ENCODE measurements at places on chromosomes 7 and 10.

DNA sequence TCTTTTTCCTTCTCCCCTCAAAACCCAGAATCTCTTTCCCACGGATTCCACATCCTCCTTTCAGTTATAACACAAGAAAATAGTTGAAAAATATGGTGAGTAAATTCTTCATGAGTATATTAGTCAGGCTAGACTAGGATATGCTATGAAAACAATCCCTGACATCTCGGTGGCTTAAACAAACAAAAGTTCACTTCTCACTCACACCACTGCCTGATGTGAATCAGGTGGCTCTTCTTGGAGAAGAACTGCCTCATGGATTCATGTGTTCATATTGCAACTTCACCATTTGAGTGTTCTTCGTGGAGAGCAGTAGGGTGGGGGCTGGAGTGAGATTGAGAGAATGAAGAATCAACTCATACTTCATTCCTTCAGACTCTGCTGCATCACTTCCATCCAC, 204.1 kb downstream of the PHF14 start:
- no peak for DNase-seq

DNA sequence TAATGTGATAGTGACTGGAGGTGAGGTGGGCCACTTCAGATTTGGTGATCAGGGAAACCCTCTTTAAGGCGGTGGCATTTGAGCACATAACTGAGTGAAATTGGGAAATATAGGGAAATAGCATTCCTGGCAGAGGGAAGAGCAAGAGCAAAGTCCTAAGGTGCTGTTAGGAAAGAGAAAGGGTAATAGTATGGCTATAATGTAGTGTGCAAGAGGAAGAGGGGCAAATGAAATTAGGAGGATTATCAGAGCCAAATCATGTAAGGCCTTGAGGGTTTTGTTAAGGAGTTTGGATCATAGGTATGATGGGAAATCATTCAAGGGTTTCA, 27.8 kb upstream of the CYP26C1 start:
- DNase-seq = no peak

DNA sequence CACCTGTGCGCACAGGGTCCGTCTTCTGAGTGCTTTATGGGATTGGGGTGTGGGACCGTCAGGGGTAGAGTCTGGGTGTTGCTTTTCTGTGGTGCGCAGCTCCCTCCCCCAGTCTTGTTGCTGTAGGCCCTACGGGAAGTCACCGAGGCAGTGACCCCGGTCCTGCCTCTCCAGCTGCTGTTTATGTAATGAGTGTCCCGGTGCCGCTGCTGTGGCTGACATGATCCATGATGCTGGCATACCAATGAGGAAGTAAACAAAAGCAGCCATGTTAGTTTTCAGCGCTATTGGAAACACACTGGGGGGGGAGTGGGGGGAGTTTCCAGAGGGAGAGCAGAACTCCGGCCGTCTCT, 1.1 kb downstream of the TRIM8 start:
- DNase-seq = peak; percentile 55

DNA sequence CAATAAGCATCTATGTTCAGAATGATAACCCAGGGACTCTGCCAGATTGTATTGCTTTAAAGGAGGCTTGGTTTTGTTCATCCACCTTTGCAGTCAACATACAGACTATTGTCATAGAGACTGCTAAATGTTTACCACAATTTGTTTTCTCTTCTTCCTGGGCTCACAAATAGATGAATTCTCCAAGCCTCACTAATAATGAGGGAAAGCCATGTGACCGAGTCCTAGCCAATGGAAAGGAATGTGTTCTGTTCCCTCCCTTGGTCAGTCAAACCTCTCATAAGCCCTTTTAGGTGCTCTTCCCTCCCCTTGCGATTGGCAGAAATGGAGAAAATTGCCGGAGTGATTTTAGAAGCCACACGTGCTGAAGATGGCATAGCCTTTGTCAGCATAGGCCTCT, 136.9 kb downstream of the RTKN2 start:
- no peak for DNase-seq

- DNase-seq = no peak
Observed at GRCh38 chr10:131736321-131736980, 164.4 kb upstream of the PPP2R2D start.

- peak; percentile 69 for DNase-seq
Observed at GRCh38 chr10:5654218-5654755, 12.1 kb downstream of the ASB13 start.

Data from RPMI8226 (cell line).